Tongue (tissue), 3 donors: ENCODE measurements at places on chromosomes 6 and 20. TPM values are rescaled to one million over a fixed set of nuclear protein-coding genes. Genes with fewer than 3 reads are reported as not detected.

The PRDM13 gene
- not detected for total RNA-seq

The HLA-DOB gene
- 1.4 TPM for total RNA-seq

The SLC2A10 gene
- total RNA-seq: 31.2 TPM

The PSORS1C2 gene
- total RNA-seq: not detected

The JAG1 gene
- total RNA-seq: 98.4 TPM

The APCDD1L gene
- total RNA-seq: 5.1 TPM

The ASIP gene
- not detected for total RNA-seq

The HRH3 gene
- total RNA-seq: 0.62 TPM

The SLC17A2 gene
- total RNA-seq: not detected

The EBF4 gene
- 3.4 TPM for total RNA-seq

The DAAM2 gene
- 37.2 TPM for total RNA-seq

The PARD6B gene
- total RNA-seq: 3.2 TPM

The GNAS gene
- 1,595 TPM for total RNA-seq

The ADAM33 gene
- 52.6 TPM for total RNA-seq

The FAM83D gene
- total RNA-seq: 9.5 TPM

The GGTLC1 gene
- total RNA-seq: not detected

The SLPI gene
- 181 TPM for total RNA-seq

The TGM3 gene
- 14.5 TPM for total RNA-seq

The ZNF334 gene
- total RNA-seq: 6.7 TPM

The ZNF311 gene
- 1.5 TPM for total RNA-seq

The RIMS4 gene
- total RNA-seq: 3.7 TPM

The ANGPT4 gene
- not detected for total RNA-seq

The SLC22A16 gene
- 1.3 TPM for total RNA-seq

The EFCAB8 gene
- total RNA-seq: 2.3 TPM

The TREM2 gene
- total RNA-seq: not detected

The BHLHE23 gene
- not detected for total RNA-seq
